ENCODE measurements at places on chromosomes 11 and 22.

DNA sequence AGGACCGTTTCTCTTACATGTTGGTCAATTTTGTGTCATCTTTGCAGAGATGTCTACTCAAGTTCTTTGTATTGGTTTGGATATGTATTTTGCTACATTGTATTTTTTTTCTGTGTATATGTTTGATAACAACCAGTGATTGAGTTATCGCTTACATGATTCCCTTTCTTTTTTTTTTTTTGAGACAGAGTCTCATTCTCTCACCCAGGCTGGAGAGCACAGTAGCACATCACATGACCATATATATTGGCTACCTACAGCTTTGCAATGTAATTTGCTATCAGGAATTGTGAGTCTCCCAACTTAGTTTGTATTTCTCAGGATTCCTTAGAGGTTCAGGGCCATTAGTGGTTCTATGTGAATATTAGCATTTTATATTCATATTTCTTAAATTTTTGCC, 59.5 kb downstream of the LRRC74B start:
- no peak for DNase-seq

DNA sequence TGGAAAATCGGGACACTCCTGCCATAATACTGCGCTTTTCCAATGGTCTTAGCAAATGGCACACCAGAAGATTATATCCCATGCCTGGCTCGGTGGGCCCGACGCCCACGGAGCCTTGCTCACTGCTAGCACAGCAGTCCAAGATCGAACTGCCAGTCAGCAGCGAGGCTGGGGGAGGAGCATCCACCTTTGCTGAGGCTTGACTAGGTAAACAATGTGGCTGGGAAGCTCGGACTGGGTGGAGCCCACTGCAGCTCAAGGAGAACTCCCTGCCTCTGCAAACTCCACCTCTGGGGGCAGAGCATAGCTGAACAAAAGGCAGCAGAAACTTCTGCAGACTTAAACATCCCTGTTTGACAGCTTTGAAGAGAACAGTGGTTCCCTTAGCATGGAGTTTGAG, 15.6 kb downstream of the PTH start:
- DNase-seq = no peak

GRCh38 chr11:61543606-61544306, 35.2 kb downstream of the LRRC10B start:
- no peak for DNase-seq

GRCh38 chr11:61488651-61489291, 19.8 kb upstream of the LRRC10B start:
- DNase-seq = no peak

- no peak for DNase-seq
Observed at GRCh38 chr11:115257678-115258077, 246.5 kb downstream of the CADM1 start.

- DNase-seq = no peak
Observed at GRCh38 chr11:95353706-95354105, 122.7 kb upstream of the SESN3 start.

Measured in natural killer cell (primary cell).